Type B pancreatic cell (in vitro differentiated cells): ENCODE measurements at places on chromosomes 4 and X.
A peak's percentile ranks its signal among the peaks of the same experiment; 100 is the strongest.

DNA sequence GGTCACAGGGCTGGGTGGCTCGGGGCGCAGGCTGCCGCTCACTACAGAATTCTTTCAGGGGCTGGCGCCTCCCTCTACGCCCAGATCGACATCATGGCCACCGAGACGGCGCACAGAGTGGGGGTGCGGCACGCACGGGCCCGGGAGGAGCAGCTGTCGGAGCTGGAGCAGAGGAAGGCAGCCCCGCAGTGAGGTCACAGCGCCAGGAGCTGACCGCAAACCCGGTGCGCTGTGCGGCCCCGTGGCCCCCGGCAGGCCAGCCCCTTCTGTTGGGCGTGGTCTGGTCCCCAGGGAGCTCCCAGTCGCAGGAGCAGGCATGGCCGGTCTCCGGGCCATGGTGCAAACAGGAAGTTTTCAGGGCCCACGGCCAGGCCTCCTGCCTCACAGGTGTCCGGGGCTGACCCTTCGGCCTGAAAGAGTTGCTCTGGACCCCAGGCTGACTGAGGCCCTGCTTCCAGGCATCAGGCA, 31.6 kb downstream of the LRPAP1 start:
- no peak for DNase-seq

DNA sequence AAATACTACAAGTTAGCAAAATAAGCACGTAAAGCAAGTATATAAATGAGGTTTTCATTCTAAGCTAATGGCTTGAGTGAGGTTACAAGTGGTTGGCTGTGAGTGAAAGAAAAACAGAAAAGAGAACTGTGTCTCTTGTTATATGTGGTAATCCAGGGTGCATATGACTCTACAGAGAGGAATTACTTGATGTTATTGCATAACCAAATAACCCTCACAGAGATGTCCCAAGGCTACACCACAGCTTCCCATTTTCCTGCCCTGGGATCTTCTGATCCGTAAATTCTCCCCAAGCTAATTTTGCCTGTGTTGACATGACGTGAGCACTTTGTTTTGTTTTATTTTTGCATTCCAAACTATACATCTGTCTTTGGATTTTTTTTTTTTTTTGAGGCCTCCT, 470.0 kb upstream of the INTU start:
- no peak for DNase-seq

DNA sequence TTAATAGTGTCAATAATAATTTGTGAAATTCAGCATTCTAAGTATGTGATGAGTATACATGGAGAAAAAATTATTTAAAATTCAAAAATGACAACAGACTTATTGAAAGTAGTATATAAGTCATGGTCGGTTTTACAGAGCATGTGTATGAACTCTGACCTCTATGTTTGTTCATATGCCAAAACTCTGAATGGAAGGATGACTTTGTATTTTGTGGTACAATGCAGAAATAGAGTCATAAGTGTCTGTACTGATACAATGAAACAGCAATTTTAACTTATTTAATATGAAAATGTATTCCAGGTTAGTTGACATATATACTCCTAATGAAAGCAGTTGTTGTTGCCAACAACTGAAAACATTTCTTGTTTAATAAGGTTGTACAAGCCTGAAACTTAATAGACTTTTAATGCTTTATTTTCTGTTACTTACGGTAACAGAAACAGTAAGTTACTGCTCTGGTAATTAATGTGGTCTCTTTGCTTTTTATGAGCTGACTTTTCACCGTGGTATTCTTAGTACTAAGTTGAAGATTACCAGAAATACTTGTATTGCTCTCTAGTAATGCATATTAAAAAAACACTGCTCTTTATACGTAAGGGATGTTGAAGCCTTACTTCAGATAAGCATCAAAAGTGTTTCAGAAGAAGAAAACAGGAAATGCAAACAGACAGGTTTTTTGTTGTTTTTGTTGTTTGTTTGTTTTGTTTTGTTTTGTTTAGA, 1.9 kb downstream of the UBE2K start:
- DNase-seq, result no peak

- DNase-seq, result no peak
These were observed 15.6 kb downstream of the FAM53A start for GRCh38 chr4:1668488-1668840.

GRCh38 chr4:184413261-184414046, 60.9 kb downstream of the IRF2 start:
- DNase-seq, result no peak

DNA sequence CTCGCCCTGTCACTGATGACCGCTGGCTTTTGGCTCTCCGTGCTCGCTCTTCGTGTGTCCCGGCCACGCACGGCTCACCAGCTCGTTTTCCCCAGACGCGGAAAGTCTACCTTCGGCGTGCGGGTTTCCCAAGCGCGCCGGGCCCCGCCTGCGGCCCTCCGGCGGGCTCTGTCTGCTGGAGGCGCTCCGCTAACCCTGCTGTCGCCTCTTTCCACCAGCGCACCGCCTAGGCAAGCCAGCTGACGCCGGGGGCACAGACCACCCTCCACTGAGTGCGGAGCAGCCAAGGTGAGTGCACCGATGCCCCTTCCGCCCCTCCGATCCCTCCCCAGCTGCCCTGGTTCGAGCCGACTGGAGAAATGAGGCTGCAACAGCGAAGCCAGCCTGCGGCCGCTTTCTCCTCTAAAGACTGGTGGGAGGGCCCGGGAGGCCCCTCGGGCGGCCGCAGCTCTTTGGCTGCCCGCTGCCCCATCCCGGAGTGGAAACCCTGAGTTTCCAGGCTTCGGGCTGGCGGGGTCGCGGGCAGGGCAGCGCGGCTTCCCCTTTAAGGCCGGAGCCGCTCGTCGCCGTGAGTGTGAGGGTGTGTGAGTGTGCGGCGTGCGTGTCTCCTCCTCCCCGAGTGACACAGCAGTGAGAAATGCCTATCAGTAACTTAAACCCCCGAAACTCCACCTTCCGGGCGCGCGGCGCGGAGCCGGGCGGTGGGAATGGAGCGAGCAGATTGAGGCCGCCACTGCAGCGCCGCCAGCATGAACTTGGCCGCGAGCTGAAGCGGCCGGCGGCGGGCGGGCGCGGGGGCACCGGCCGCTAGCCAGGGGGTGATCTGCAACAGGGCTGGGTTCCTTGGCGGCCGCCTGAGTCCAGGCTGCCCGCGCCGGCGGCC, at the start of gene MAMLD1:
Gene MAMLD1 (plus strand): TSS at position 719 of the 883 bp plus-strand sequence. CDS start 82,200 bp downstream, outside the sequence.
- peak; percentile 58 for DNase-seq

- no peak for DNase-seq
These were observed 47.0 kb downstream of the SPRY1 start for GRCh38 chr4:123443401-123444289.

DNA sequence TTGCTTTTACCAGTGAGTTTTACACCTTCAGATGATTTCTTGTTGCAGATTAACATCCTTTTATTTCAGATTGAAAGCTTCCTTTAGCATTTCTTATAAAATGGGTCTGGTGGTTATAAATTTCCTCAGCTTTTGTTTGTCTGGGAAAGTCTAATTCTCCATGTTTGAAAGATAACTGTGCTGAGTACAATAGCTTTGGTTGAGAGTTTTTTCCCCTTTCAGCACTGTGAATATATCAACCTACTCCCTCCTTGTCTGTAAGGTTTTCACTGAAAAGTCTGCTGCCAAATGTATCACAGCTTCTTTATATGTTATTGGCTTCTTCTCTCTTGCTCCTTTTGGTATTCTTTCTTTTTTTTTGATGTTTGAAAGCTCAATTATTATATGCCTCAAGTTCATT, 53.5 kb upstream of the ACTRT1 start:
- no peak for DNase-seq

GRCh38 chr4:83779103-83780052, 243.5 kb downstream of the GPAT3 start:
- no peak for DNase-seq

DNA sequence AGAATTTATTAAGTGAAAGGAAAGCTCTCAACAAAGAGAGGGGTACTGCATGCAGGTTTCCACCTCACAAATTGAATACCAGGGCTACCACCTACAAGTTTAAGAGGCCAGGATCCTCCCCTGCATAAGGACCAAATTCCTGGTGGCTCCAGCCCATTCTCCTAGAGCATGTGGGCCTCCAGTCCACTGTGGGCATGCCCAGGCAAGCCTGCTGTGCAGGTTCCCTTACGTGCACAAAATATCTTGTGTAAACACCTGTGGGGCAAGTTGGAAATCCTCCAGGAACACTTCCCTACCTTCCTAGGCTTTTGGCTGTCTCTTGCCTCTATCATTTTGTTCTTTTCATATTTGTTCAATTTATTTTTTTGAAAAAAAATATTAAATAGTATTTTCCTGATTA, 724.3 kb downstream of the ARAP2 start:
- DNase-seq, result no peak

DNA sequence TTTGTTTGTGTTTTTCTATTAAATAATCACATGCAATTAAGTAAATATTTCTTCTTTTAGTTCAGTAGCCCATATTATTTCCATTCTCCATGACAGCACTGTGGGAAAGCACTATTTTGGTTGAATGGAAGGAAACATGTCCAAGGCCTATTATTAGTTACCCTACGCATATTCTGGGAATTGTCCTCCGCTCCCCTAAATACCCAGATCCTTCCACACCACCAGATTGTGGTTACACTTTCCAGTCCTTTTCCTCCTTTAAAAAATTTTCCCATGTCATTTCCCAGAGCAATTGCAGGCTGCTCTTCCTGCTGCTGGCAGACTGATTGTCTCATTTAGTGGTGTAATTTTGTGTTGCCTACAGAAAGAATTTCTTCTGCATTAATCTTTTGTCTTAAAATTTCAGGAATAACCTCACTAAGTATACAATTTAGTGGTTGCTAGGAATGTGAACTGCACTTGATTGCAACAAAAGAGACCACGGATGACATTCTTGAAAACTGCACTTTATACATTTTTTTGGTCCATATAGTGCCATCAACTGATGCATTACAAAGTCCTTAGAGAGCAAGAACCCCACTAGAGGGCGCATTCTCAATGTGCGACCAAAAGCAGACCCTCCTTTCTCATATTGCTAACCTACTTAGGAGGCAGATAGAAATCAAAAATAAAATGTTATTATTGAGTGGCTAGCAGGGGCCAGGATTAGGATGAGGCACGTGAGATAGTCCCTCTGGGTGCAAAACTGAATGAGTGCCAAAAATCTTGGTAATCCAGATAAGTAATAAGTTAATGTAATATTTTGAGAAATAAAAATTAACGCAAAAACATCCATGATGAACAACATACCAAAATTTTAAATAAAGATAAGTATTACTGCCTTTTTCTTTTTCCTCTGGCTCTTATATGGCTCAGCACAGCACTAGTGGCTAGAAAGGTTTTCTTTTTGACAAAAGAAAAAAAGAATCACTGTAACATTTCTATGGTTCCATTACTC, 98.8 kb upstream of the IQCM start:
- no peak for DNase-seq

- no peak for DNase-seq
These were observed 109.6 kb upstream of the ANK2 start for GRCh38 chr4:112939901-112940300.

- peak; percentile 68 for DNase-seq
These were observed 29.6 kb downstream of the PDGFC start for GRCh38 chr4:156941940-156942548.

- no peak for DNase-seq
These were observed 84.4 kb downstream of the FBXW7 start for GRCh38 chr4:152451496-152451895.

DNA sequence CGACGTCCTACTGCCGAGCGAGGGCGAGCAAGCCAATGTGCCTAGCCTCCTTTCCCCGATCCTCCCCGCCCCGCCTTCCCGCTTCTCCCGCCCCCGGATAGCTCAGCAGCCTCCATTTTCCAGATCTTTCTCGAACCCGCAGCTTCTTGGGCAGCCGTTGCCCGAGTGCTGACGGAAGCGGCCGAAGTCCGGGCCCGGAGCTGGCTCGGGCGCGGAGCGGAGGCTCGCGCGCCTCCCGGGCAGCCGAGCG, 172 bp upstream of the HSPA4L start:
- peak; percentile 88 for DNase-seq

DNA sequence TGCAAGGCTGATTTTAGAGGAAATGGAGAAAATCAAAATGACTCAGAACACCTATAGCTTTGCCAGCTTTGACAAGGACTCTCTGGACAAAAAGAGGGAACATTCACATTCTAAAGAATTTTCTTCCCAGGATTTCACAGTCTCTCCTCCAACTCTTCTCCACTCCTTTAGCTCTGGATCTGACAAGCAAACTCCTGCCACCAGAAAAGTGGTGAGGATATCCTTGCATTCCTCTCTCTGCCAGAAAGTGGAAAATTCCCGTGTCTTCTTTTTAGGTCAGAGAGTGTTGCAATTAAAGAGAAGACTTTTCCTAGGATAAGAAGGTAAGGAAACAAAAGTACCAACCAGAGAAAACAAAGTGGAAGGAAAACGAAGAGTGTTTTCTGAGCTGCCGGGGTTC, 16.1 kb upstream of the PDGFRA start:
- no peak for DNase-seq

DNA sequence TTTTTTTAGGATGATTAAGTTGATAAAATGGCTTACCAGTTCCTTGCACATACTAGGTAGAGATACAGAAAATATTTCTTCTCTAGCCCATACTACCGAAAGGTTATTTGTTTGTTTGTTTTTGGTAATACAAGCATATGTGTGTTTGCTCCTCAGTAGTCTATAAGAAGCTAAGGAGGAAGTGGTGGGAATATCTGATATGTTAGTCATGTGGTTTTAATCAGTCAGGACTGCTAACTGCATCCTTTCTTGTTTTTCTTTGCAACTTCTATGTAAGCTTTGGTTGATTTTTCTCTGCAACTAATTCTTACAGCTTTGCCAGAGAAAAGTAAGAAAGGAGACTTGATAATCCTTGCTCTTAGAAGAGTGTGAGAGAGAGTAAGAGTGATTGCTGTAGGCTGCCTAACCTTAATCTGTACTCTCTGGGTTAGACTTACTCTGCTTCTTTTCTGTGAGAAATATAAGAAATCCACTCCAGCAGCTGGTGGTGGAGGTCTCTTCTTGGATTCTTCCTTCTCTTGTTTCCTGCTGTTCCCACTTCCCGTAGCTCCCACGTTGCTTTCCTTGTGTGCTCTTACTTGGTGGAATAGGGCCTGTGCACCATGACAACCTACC, 28.3 kb downstream of the SEPTIN11 start:
- DNase-seq, result no peak

DNA sequence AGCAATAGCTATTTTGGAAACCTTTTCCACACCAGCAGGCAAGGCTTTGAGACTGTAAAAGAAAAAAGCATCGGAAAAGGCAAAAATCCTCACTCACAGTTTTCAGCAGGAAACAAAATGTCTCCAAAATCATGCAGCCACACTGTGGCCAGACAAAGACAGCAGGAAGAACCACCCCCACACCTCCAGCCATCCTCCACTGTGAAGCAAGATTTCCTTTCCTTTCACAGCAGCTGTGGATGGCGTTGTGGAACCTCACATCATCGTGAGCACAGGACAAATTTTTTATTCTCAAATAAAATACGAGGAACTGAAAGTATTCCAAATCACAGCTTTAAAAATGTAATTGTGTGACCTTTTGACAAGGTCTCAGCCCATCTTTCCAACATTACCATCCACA, 351.7 kb upstream of the NOCT start:
- no peak for DNase-seq

DNA sequence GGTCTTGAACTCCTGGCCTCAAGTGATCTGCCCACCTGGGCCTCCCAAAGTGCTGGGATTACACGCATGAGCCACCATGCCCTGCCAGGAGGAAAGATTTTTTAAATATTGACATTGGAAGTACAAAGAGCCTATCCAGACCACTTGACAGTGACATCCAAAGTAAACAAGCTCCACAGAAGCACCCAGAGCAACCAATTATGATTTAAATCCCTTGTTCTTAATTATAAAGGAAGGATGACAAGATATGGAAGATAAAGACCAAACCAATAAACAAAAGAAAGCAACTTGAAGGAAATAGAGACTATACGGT, 27.7 kb upstream of the RPL34 start:
- no peak for DNase-seq

GRCh38 chrX:10981506-10981905, 129.6 kb upstream of the HCCS start:
- no peak for DNase-seq
